HCEC 1CT (cell line): ENCODE measurements at places on chromosomes 12 and 14.

- DNase-seq, result no peak
Observed at GRCh38 chr12:46174919-46175318, 93.9 kb downstream of the SLC38A1 start.

- peak; percentile 64 for DNase-seq
Observed at GRCh38 chr12:27870939-27871338, 90.9 kb upstream of the MANSC4 start.

GRCh38 chr14:50736932-50737419 is 68.9 kb upstream of the SAV1 start:
- no peak for DNase-seq

GRCh38 chr12:97960225-97960624 is 497.6 kb downstream of the RMST start:
- DNase-seq, result no peak

DNA sequence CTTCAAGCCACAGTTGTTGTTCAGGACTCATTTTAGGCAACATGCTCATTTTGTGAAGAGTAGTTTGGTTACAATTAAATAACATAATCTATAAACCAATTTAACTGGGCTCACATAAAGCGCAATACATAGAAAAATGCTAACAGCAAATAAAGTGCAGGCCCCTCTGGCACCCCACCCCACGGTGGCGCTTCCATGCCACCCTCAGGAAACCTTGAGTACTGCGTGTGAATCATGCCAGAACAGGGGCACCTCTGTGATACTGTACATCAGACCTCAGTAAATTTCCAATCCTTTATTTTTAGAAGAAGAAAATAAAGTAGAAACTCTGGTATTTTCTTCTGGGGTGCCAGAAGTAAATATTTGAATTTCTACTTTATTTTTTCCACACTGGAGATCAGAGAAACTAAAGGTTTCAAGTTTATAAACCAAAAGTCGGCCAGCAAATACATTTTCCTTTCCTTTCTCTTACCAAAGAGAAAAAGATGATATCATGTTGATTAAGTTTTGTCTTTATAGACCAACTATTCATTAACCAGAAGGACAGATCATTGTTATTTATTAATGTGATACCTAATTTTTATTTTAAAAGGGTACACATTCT is 316.8 kb downstream of the PAWR start:
- DNase-seq, result peak; percentile 51

- DNase-seq, result no peak
Observed at GRCh38 chr12:116879509-116880212, 1.6 kb downstream of the HRK start.

DNA sequence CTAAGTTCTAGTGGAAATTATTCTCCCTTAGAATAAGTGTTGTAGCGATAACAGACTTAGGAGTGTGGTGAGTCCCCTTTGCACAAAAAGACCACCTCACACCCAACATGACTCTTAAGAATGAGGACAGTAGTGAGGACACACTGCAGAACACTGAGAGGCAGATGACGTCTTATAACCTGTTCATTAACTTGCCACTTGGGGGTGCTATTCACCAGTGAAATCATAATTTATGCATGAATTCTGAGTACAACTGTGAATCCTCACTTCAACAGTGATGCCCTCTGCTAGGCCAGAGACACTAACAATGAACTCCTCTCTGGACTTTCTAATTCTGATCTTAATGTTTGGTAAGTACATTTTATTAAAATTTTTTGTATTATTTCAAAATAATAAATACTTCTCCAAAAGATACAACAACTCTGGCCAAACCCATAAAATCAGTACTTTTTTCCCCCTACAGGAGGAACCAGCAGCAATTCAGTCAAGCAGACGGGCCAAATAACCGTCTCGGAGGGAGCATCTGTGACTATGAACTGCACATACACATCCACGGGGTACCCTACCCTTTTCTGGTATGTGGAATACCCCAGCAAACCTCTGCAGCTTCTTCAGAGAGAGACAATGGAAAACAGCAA is 274.7 kb downstream of the DAD1 start:
- peak; percentile 44 for DNase-seq

GRCh38 chr12:74481078-74481477 is 56.6 kb upstream of the ATXN7L3B start:
- no peak for DNase-seq

GRCh38 chr14:87255058-87255457 is 737.9 kb downstream of the GALC start:
- DNase-seq, result no peak

DNA sequence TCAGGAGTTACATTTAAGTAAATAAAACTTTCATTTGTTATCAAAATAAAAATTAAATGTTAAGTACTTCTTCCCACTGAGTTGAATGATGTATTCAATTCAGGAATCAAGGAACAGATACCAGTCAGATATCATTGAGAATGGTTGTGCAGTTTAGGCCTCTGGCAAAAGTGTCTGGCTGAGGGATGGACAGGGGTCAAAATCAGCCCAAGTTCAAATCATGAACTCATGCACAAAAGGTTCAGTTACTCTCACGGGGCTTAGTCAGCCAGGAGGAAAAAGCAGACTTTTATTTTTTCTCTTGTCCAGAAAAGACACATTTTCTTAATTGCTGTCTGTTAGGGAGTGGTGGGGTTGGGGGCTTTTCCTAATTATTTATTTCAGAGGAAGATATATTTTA is 166.3 kb downstream of the RASSF9 start:
- no peak for DNase-seq

GRCh38 chr12:113467502-113468364 is 3.9 kb downstream of the LHX5 start:
- DNase-seq, result no peak

DNA sequence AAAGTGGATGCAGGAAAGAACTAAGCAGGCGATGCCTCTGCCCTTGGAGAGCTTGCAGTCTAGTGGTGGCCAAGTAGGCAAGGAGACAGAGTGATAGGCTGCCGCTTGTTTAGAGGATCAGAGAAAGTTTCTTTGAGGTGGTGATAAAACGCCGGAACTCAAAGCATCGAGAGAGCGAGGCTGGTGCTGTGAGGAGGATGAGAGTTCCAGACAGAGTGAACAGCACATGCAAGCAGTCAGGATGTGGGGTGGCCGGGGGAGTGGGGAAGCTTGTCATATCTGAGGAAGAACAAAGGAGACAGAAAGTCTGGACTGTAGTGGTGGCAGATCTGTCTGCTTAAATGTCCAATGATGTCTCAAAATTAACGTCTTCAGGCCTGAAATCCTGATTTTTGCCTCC is 319.7 kb downstream of the SNAPC1 start:
- DNase-seq, result no peak

GRCh38 chr12:6039894-6040601 is 84.4 kb downstream of the VWF start:
- DNase-seq, result peak; percentile 62

- no peak for DNase-seq
Observed at GRCh38 chr12:51482929-51483697, 58.5 kb downstream of the SLC4A8 start.

DNA sequence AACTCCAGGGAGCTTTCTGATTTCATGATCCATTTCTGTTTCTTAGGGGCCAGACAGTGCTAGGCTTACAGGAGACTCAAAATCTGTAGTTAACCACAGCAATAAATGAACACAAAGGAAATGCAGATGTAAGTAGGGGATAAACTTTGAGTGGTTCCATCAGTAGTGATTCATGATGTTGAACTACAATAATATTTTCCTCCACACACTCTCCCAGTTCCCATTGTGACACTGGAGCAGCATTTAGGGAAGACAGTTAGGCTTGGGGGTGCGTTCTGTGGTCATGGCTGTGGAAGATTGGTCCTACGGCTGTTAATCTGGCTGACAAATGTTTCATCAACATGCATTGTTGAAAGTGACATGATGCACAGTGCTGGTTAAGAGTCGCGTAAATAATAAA is 66.9 kb downstream of the HMGA2 start:
- DNase-seq, result peak; percentile 65

DNA sequence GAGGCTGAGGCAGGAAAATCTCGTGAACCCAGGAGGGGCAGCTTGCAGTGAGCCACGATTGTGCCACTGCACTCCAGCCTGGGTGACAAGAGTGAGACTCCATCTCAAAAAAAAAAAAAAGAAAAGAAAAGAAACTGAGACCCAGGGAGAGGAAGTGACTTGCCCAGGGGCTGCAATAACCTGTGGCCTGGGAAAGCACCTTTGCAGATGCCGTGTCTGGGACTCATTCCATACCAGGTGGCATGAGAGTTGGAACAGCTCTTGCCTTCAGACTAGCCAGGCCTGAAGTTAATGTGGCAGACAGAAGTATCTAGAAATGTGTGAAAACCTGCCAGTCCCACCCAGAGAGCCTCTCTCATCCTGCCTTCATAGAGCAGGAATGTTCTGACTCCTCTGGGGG is 65.4 kb downstream of the PHETA1 start:
- DNase-seq, result no peak

DNA sequence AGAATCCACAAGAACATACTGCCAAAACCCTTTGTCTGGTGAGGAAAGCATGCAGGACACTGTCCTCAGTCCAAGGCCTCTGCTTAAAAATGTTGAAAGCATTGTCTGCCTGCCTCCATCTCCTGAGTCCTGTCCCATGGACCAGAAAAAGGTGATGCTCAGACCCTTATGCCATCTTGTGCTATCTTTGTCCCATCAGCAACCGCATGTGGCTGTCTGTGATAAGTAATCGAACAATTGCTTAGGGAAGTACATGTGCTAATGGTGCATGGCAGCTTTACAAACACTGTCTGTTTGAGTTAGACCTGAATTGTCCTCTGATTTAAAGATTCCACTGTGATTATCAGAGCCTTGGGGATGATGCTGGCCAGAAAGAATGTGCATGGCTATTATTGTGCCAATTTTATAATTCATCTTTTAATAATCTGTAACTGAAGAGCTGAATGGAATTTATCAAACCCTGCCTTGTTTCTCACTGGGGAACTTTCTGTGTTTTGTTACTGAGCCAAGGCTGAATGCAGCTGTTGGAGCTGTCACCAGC is 177.5 kb downstream of the DACT1 start:
- DNase-seq, result peak; percentile 58

GRCh38 chr14:99231161-99231849 is 40.7 kb downstream of the BCL11B start:
- DNase-seq, result no peak

- peak; percentile 43 for DNase-seq
Observed at GRCh38 chr12:91189516-91189915, 6.9 kb upstream of the DCN start.

DNA sequence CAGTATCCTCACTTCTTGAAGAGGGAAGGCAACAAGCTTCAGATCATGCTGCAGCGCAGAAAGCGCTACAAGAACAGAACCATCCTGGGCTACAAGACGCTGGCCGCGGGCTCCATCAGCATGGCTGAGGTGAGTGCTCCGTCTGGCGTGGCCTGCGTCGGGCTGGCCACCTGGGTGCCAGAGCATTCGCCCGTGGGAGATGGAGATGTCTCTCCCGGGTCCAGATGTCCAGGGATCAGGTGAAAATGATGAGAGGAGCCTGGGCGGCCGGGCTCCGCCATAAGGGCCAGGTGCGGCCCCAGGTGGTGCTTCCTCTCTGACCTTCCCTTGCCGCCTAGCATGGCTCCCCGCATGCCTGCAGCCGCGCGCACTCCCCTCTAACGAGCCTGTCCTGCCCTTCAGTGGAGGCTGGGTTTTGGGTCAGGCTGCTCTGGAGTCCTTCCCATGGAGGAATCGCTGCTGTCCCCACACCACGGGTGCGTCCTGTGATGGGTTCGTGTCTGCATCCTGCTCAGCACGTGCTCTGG is 40.6 kb downstream of the PACS2 start:
- DNase-seq, result no peak

DNA sequence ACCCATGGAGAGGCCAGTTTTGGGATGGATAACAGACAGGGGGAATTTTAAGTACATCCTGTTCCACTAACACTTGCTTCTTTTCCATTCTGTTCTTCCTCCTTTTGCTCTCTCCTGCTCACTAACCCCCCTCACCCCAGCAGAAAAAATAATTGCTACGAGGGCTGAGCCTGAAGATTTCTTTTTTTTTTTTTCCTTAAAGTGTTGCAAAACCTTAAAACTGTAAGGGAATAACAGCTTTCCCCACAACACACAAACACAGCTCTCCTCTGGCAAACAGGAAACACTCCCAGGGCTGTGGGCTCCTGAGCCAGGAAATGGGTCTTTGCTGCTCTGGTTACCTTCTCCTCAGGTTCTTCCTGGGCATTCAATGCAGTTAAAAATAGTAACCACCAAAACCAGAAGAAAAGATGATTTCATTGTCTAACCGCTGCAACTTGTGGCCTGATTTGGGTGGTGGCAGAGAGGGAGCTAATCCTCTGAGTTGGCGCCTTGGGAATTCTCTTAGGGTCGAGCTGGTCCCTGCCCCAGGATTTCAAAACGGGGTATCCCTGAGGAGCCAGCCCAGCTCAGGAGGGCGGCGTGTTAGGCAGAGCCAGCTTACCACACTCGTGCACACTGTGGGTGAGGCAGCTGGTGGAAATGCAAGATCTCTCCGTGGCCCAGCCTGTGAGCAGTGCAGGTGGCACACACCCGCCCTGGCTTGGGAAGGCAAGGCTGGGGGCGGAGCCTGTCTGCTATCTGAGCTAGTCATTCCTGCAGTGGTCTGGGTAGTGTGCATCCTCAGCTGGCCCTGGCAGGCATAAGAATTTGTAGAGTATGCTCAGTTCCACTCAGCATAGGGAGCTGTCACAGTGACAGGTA is 17.1 kb upstream of the EMP1 start:
- no peak for DNase-seq

- DNase-seq, result no peak
Observed at GRCh38 chr12:131882804-131883520, 11.5 kb upstream of the ULK1 start.

GRCh38 chr12:123398550-123399254 is 14.8 kb downstream of the KMT5A start:
- DNase-seq, result peak; percentile 64

GRCh38 chr12:98653866-98654493 is 8.9 kb downstream of the APAF1 start:
- peak; percentile 50 for DNase-seq

DNA sequence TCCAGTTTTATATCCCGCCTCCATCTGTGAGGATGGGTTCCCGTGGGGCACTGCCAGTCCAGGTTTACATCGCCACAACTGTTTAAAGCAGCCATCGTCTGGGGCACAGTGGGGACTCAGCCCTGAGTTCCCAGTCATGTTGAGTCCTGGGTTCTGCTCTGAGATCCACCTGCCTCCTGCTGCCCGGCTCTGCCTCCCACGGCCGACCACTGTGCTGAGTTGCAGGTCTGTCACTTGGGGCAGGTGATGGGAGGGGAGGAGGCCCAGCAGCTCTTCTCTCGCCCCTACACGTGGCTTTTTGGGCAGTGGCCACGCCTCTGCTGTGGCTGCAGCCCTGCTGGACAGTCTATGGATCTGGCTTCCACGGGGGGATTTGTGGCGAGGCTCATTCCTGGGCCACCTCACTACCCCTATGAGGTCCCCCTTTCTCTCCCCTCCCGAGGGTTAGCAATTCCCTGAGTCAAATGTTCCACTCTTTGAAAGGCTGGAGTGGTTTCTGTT is 143.0 kb downstream of the ADGRD1 start:
- DNase-seq, result no peak

DNA sequence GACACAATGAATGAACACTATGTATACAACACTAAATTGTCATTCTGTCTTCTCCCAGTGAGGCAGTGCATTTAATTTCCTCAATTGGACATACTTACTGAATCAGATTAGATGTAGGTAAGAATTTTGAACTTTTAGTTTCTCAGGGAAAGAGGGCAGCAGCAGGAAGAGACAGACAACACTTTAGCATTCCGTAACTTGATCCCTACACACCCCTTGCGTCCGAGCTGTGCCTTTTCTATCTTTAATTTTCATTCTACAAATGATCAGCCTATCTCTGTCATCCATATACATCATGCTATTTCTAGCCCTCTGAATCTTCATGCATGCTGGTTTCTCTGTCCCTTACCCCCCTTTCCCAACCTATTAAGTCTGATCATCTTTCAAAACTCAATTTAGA is 358.0 kb upstream of the RPL10L start:
- DNase-seq, result no peak

GRCh38 chr12:93661021-93661420 is 16.2 kb upstream of the CRADD start:
- DNase-seq, result no peak
